ENCODE measurements at places on chromosomes 13 and 19. TPM values are rescaled to one million over a fixed set of nuclear protein-coding genes. Genes with fewer than 3 reads are reported as not detected.

DNA sequence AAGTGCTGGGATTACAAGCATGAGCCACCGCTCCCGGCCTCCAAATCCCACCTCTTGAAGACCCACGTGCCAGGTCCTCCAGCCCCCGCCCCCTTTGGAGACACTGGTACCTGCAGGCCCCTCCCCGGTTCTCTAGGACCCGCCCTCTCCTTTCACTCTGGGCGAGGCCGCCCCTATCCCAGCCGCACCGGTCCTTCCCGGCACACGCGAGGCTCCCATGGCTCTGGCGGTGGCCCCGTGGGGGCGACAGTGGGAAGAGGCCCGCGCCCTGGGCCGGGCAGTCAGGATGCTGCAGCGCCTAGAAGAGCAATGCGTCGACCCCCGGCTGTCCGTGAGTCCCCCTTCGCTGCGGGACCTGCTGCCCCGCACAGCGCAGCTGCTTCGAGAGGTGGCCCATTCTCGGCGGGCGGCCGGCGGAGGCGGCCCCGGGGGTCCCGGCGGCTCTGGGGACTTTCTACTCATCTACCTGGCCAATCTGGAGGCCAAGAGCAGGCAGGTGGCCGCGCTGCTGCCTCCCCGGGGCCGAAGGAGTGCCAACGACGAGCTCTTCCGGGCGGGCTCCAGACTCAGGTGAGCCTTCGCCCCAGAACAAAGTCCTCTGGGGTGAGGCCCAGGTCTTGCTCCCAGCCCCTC lies at the start of gene CBLC:
Gene CBLC (plus strand): TSS at position 176 of the 633 bp plus-strand sequence. CDS start 42 bp downstream, at position 218.
- peak; percentile 99 for DNase-seq

Gene ZGLP1
- 4.7 TPM for total RNA-seq

- peak; percentile 93 for DNase-seq
Observed at GRCh38 chr19:18233224-18233825, 7.1 kb upstream of the PDE4C start.

DNA sequence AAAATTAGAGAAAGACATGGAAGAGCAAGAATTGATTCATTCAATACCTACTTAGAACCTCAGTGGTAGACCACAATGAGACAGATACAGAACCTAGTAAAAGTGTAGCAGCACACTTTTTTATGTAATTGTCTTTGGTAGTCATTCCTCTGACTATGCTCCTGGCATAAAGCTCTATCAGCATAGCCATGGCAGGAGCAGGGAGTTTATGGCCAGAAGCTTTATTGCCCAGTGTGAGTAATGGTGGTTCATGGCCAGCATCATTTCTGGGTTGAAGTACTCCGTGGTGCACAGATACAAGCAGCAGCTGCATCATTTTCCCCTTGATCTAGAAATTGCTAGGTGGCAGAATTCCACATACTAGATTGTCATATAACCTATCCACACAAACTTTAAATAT lies 352.6 kb downstream of the TBC1D4 start:
- DNase-seq: no peak

Gene MRPL4
- total RNA-seq: 152 TPM

Gene SHFL
- total RNA-seq: 21.9 TPM

Gene ZNF665
- 5.4 TPM for total RNA-seq

Gene SLC5A5
- 2.1 TPM for total RNA-seq

DNA sequence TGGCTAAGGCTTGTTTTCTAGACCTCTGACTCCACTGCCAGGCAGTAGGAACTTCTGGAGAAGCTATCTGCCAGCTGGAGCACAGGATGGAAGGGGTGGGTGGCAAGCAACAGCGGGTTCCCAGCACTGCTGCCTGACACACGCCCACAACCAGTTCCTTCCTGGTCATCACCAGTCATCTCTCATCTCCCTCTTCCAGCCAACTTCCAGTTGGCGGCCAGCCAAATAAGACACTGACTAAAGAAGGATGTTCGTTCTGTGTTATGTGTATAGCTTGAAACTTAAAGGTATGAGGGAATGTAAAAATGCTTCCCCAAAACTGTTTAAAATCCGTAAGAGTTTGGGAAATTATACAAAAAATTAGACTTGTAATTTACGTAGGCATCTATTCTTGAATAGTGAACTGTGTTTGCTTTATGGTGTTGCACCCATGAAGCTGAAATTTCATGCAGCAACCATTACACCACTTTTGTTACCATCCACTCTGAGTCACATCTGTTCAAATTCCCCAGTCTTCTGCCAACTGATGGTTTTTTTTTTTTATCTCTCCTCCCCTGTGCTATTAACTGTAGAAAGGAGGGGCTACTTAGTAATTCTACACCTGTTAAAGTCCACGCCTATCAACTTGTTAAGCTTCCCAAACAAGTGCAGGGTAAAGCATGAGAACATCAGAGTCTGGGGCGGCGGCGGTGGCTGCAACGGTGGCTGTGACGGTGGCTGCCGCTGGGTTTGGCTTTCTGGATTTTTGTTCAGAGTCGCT lies 86.2 kb upstream of the FRY start:
- DNase-seq: peak; percentile 66

Gene TUBB4A
- total RNA-seq: 41.7 TPM

- no peak for DNase-seq
Observed at GRCh38 chr13:45332036-45332830, 8.8 kb downstream of the TPT1 start.

Gene TRAPPC2B
- 24.1 TPM for total RNA-seq

Gene MCEMP1
- total RNA-seq: not detected

Gene KIR2DL3
- not detected for total RNA-seq

DNA sequence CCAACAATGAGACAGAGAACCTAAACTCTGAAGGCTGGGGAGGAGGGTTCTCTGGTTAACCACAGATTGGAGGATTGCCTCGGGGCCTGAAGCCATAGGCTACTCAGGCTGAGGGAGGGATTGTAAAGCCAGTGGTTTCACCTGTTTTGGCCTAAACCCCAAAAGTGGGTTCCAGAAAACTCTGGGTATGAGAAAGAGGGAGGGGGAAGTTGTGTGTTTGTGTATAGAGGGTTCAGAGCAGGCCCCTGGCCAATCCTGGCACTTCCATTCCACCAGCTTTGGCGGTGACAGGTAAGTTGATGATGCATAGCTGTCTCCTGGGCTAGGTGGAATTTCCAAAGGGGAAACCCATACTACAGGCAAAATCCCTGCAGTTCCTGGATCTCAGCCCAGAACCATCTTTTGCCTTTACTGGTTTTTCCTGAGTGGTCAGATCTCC lies 13.5 kb upstream of the CCDC97 start:
- DNase-seq: no peak

Gene NACC1
- total RNA-seq: 260 TPM

DNA sequence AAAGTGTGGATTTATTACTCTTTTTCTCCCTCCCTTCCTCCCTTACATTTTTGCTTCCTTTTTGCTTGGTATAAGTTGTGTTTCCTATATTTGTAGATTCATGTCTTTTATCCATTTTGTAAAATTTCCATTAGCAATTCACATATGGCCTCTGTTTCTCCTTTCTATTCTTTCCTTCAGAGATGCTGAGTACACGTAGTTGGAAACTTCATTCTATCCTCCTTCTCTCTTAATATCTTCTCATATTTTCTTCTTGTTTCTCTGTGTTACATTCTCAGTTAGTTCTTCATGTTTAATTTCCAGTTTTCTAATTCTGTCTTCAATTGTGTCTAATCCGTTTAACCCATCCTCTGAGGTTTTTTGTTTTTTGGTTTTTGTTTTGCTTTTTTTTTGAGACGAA lies 188.9 kb downstream of the ZIC5 start:
- no peak for DNase-seq

- DNase-seq: no peak
Observed at GRCh38 chr13:83940742-83941141, 58.5 kb upstream of the SLITRK1 start.

DNA sequence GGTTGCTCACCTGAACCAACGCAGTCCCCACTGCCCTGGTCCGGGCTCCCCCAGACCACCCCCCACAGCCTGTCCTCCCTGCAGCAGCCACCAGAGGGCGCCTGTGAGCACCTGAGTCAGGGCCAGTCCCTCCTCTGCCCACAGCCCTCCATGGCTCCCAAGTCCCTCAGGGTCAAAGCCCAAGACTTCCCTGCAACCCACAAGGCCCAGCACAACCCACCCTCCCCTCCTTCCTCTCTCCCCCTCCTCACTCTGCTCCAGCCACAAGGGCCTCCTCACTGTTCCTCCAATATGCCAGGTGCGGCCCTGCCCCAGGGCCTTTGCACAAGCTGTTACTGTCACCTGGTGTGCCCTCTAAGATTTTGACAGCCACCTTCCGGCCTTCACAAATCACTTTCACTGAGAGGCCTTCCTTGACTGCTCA lies 10.9 kb downstream of the GNA15 start:
- DNase-seq: peak; percentile 58

- no peak for DNase-seq
Observed at GRCh38 chr19:47070756-47071155, 22.3 kb upstream of the TMEM160 start.

Gene SCEL
- not detected for total RNA-seq

DNA sequence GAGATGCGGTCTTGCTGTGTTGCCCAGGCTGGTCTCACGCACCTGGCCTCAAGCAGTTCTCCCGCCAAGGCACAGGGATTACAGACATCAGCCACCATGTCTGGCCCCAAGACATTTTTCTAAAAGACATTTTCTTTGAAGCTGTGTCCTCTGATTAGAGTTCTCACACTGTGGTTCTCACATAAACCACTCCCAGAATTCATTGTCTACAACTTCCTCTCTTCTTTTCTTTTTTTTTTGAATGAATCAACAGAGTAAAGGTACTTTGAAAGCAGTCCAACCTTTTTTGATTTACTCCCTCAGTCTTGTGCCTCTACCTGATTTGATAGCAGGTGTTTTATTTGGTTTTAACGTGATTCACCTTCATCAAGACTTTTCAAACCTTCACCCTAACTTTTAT lies 14.3 kb upstream of the SHD start:
- no peak for DNase-seq

Gene RNF113B
- not detected for total RNA-seq

Gene SSC5D
- total RNA-seq: 1.2 TPM

Gene C19orf33
- 58.9 TPM for total RNA-seq

DNA sequence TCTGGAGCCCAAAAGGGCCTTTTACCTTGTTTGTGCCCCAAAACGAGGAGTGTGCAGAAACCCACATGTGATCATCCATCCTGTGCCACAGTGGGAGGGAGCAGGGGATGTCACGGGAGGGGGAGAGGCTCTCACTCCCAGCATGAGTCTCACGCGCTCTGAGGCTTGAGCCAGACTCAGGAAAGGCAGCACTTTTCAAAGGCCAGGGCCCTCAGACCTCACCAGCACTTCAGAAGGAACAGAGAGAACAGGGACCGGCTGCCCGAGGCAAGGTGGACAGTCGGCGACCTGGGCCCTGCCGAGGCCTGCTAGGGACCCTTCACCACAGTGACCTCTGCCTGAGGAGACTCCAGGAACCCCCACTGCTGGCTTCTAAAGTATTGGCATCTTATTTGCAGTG lies 71.7 kb upstream of the WASF3 start:
- no peak for DNase-seq

Gene GPC6
- 28.6 TPM for total RNA-seq

Gene ODAD3
- total RNA-seq: 0.54 TPM

Gene TMEM150B
- not detected for total RNA-seq

GRCh38 chr13:34363266-34363665 lies 545.3 kb downstream of the RFC3 start:
- no peak for DNase-seq

DNA sequence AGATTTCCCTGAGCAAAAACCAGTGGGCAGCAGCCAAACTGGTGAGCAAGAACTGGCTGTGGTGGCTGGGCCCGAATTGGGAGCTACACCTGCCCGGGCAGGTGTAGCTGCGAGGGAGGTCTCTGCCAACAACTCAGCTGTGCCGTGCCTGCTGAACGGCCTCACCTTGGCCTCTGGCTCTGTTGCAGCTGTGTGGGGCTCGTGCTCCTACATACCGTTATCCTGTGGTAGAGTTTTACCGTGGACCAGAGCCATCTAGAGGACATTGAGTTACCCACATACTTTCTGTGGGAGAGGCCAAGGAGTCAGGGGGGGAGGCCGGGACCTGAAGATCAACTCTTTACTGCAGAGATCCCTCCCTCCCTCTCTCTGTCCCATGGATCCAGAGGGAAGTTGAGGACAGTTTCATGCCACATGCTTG lies 113.2 kb downstream of the TM9SF2 start:
- peak; percentile 66 for DNase-seq
